Left forelimb (tissue), 1 donor: ENCODE measurements at places on chromosomes 7 and 10.

GRCh38 chr7:12146813-12147212 is 64.3 kb upstream of the TMEM106B start:
- DNase-seq = no peak

GRCh38 chr7:100489824-100490223 is 6.1 kb downstream of the NYAP1 start:
- DNase-seq = peak; percentile 89

- DNase-seq = no peak
Measured at GRCh38 chr7:3463696-3464095, 162.6 kb downstream of the SDK1 start.

- no peak for DNase-seq
Measured at GRCh38 chr10:94092848-94093247, 99.1 kb downstream of the PLCE1 start.

DNA sequence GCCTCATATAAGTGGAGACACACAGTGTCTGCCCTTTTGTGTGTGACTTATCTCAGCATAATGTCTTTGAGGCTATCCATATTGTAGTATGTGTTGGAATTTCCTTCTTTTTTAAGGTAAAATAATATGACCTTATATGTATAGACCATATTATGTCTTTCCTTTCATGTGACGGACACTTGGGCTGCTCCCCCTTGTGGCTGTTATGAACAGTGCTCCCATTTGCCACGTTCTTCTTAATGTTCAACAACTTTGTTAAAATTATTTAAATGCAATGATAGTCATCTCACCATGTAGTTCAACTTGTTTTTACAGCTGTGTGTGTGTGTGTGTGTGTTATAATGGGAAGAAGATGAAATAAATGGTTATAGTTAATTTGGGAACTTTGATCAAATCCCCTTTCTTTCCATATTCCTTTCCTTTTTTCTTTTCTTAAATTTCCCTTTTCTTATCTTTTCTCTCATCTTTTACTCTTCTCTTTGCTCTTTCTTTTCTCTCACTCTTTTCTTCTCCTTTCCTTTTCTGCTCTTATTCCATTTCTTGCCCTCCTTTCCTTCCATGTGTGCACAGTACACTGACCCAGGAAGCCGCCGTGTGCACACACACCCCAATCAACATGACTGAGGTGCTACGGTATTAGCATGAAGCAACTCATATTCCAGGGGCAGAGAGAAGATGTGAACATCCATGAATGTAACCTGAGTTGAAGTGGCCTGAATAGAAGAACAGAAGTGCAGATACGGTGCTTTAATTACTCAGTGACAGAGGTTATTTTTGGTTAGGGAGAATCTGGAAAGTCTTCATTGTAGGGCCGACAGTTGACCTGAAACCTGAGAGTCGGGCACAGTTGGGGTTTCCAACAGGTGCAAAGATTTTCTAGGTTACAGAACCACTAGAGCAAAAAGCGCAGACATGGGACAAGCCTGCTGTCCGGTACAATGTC is 596.6 kb downstream of the SDK1 start:
- DNase-seq = no peak

DNA sequence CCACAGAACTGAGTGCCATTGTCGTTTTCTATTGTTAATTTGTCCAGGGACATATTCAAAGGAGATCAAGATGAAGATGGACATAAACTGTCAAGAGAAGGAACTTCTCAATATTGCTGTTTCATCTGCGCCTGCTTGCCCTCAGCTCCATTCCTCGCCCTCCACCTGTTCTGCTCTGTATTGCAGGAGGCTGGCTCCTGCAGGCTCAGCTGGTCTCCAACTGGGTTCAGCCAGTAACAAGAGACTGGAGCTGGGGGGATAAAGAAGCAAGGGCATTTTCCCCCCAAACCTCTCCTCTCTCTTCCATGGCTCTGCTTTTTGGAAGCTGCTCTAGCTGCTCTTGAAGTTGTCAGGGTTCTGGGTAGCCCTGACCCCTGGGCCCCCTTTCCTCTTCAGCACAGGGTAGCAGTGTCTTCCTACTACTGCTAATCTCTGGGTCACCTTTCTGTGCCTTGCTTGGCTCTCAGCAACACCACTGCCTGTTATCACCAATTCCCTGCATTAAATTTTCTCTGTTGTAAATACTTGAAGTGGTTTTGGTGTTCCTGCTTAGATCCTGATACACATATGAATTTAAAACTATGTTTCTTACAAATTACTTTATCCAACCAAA is 149.0 kb upstream of the FGFR2 start:
- DNase-seq = no peak

DNA sequence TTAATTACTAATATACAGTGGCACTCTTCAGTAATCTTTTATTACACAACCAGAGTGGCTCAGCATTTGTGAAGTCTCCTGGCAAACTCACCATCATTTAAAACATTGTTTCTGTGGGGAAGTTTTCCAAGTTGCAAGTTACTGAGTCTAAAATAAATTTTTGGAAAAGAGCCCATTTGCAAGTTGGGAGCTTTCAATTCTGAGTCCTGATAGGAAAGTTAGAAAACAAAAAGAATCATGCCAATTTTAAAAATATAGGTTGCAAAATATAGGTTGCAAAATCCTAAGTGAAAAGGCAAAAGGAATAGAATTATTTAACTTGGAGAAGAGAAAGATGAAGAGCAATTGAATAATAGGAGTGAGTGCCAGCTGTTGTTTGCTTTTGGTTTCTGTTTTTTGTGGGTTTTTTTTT is 378.8 kb upstream of the C7orf33 start:
- no peak for DNase-seq

DNA sequence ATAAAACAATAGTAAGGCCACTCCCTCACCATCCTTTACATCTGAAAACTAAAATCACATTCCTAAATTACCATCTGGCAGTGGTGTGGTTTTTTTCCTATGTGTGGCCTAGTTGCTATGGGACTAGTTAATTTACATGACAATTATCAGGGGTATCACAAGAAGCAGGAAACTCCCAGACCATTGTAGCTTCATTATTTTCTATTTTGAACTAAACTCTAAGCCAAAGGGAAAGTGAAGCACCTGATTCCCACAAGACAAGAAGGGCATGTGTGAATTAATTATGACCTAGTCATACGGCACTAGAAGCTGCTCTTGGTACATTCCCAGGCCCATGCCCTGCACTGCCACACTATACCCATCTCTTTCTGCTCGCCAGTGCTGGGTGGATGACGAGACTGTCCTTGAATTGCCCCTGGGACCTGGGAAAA is 103.4 kb downstream of the ATXN7L1 start:
- no peak for DNase-seq

- DNase-seq = no peak
Measured at GRCh38 chr7:134966691-134967090, 19.6 kb upstream of the AGBL3 start.

- DNase-seq = no peak
Measured at GRCh38 chr10:73899423-73899822, 11.5 kb upstream of the PLAU start.

DNA sequence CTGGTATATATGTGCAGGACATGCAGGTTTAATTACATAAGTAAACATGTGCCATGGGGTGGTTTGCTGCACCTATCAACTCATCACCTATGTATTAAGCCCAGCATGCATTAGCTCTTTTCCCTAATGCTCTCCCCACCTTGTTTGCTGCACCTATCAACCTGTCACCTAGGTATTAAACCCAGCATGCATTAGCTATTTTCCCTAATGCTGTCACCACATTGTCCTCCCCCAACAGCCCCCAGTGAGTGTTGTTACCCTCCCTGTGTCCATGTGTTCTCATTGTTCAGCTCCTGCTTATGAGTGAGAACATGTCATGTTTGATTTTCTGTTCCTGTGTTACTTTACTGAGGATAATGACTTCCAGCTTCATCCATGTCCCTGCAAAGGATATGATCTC is 300.5 kb downstream of the ANKRD7 start:
- no peak for DNase-seq

- no peak for DNase-seq
Measured at GRCh38 chr7:70361821-70362220, 763.5 kb downstream of the AUTS2 start.

GRCh38 chr10:670990-671389 is 18.5 kb downstream of the DIP2C start:
- DNase-seq = no peak

DNA sequence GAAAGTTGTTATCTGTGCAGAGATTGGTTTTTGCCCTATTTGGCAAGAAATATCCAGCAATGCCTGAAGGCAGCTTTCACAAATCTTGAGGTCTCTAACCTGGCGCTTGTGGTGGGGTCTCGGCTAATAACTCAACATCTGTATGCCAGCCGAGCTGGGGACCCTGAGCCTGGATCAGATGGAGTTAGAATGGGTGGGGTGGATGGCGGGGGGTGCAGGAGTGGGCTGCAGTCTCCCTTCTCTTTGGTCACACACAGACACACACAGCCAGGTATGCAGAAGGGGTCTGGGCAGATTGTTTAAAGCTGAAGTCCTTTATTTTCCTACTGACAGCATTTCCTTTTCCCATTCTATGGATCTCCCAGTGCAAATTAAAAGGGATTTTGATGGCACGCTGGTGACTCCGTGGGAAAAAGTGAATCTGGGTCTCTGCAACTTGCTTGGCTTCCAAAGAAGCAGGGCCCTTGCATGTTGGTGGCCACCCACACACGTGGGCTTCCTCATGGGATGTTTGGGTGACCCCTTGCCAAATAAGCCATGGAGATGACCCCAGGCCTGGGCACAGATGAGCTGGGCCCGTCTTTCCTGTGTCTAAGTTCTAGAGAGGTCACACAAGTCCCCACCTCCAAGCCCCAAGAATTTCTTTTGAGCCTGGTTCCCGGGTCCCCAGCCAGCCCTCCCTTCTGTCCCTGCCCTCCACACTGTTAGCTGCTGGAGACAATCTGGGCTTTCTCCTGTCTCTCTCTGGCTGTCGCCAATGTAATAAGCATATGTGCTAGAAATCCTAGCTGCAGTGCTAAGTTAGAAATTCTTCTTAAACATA is 39.9 kb upstream of the EMX2 start:
- no peak for DNase-seq

- no peak for DNase-seq
Measured at GRCh38 chr10:79116801-79117723, 48.3 kb downstream of the ZMIZ1 start.

GRCh38 chr10:82149674-82150073 is 274.7 kb downstream of the NRG3 start:
- DNase-seq = no peak

GRCh38 chr10:116721547-116722392 is 20.6 kb downstream of the HSPA12A start:
- no peak for DNase-seq

DNA sequence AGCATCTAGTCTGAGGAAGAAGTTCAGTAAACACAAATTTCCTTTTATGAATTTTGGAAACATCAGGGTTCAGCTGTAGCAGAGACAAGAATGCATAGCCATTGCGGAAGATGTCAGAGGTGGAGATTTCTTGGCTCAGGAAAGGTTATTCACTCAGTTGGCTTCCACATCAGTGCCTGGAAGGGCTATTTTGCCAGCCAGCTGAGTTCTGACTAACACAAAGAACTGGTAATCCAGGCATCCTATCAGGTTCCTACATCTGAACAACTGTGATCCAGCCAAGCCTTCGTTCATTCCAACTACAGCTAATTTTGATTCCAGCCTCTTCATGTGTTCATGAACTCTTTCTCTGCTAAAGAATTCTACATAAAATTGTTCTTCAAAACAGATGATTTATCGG is 965.6 kb downstream of the XPNPEP1 start:
- no peak for DNase-seq

- no peak for DNase-seq
Measured at GRCh38 chr7:120996988-120997345, 8.5 kb downstream of the CPED1 start.

DNA sequence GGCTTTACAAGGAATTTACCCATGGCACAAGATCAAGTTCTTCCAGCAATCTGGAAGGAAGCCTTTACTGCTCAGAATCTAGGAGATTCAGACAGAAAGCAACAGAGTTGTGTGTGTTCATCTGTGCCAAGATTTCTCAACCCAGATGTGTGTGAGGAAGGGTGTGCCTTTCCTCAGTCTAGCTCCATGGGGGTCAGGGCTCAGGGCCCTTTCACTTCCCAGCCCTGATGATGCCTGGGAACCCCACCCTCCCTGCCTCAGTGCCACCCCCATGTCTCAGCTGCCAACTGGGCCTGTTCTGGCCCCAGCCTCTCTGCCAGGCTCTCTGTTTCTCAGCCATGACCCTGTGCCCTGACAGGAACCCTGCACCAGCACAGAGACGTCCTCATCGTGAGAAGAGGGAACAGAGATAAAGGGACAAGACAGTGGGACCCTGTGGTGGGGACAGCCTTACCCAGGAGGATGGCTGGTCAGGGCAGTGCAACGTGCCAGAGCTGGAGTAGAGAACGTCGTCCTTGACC is 102.0 kb downstream of the VIPR2 start:
- DNase-seq = peak; percentile 53

GRCh38 chr10:36096576-36096975 is 454.5 kb upstream of the FZD8 start:
- no peak for DNase-seq
